Cardiac muscle cell (in vitro differentiated cells and primary cell): ENCODE measurements at places on chromosomes 2 and 18. TPM values are rescaled to one million over a fixed set of nuclear protein-coding genes. Genes with fewer than 3 reads are reported as not detected.

- no peaks in the 10 kb centered on the region for H3K27me3 ChIP-seq
- no peaks in the 10 kb centered on the region for H3K4me1 ChIP-seq
- H3K27ac ChIP-seq = no peak overlapping the region
Measured at GRCh38 chr2:52537588-52537987, 1230.0 kb upstream of the CHAC2 start.

GRCh38 chr2:64819361-64819760, 165.6 kb upstream of the SERTAD2 start:
- H3K36me3 ChIP-seq = no peaks in the 10 kb centered on the region
- no peak overlapping the region for H3K27ac ChIP-seq
- no peaks in the 10 kb centered on the region for H3K4me1 ChIP-seq
- no peaks in the 10 kb centered on the region for H3K27me3 ChIP-seq
- no peak for DNase-seq
- no peak overlapping the region for H3K4me3 ChIP-seq

DNA sequence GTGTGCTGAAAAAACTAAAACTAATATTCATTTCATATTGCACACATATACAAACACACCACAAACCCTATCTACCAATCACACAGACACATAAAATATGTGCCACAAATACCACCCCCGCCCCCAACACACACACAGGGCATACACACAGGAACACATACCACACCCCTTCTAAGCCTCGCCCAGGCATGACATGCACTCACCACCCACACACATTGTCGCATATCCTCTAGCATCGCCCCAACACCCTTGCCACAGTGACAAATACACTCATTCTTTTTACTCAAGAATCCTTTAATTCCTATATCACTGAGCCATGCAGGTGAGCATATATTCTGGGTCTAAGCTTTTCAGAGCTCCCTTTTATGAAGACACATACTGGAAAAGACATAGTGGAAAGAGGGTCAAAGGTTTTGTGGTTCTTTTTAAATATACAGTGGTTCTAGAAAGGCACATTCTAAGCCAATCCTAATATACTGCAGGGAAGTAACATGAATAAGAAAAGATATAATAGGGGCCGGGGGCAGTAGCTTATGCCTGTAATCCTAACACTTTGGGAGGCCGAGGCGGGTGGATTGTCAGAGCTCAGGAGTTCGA, 24.5 kb upstream of the LCLAT1 start:
- no peak overlapping the region for H3K4me3 ChIP-seq
- H3K36me3 ChIP-seq = no peaks in the 10 kb centered on the region
- peak overlapping the region; percentile 88 for H3K27ac ChIP-seq
- H3K4me1 ChIP-seq = peaks cover 32% of the 10 kb centered on the region
- peak; percentile 56 for DNase-seq

DNA sequence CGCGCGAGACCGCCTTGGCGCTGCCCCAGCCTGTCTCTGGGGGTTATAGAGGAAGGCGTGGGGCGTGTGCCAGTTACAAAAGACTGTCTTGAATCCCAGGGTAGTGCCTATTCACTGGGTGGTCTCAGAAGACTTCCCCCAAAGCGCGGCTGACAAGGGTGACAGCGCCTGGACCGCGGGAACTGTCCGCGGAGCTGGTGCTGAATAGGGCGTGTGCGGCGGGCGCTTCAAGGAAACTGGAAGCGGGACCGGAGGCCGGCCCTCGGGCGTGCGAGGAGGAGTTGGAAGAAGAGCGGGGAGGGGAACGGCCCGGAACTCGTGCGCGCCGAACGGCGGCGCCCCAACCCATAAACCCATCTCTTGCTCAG, 2.3 kb downstream of the EGR4 start:
- peaks cover 100% of the 10 kb centered on the region for H3K27me3 ChIP-seq
- H3K4me3 ChIP-seq = peak overlapping the region; percentile 4
- no peaks in the 10 kb centered on the region for H3K36me3 ChIP-seq

- peak overlapping the region; percentile 74 for H3K27ac ChIP-seq
- peak; percentile 93 for DNase-seq
- H3K4me1 ChIP-seq = peaks cover 19% of the 10 kb centered on the region
- no peaks in the 10 kb centered on the region for H3K27me3 ChIP-seq
- no peak overlapping the region for H3K4me3 ChIP-seq
Measured at GRCh38 chr2:168632709-168633121, 169.7 kb upstream of the NOSTRIN start.

GRCh38 chr2:231462729-231463465, 1.4 kb downstream of the NCL start:
- no peak for DNase-seq
- peaks cover 49% of the 10 kb centered on the region for H3K36me3 ChIP-seq
- H3K4me3 ChIP-seq = peak overlapping the region; percentile 61
- H3K27me3 ChIP-seq = no peaks in the 10 kb centered on the region
- H3K27ac ChIP-seq = no peak overlapping the region

- no peaks in the 10 kb centered on the region for H3K27me3 ChIP-seq
- peak overlapping the region; percentile 72 for H3K27ac ChIP-seq
- H3K4me3 ChIP-seq = no peak overlapping the region
- peaks cover 39% of the 10 kb centered on the region for H3K4me1 ChIP-seq
Measured at GRCh38 chr2:205768341-205768740, 86.0 kb downstream of the NRP2 start.

DNA sequence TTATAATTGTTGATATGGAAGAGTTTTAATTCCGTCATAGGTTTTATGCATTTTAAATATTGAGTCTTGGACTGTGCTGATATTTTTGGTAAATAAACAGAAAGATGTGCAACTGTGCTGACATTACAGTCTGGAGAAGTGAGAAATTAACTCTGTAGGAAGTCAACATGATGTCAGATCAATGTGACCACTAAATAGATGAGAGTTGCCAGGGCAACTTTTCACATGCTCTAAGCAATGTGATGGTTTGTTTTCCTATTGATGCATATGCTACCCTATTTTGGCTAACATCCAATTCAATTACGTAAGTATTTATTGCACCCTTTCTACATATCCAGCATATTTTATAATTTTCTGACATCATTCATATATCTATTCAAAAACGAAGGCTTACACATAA, 1109.3 kb downstream of the TSN start:
- no peak overlapping the region for H3K27ac ChIP-seq
- H3K4me1 ChIP-seq = no peaks in the 10 kb centered on the region
- no peaks in the 10 kb centered on the region for H3K36me3 ChIP-seq
- H3K4me3 ChIP-seq = no peak overlapping the region
- peak; percentile 23 for DNase-seq
- H3K27me3 ChIP-seq = no peaks in the 10 kb centered on the region

GRCh38 chr2:223873672-223874071, 36.3 kb upstream of the AP1S3 start:
- no peak for DNase-seq
- H3K36me3 ChIP-seq = peaks cover 19% of the 10 kb centered on the region
- no peaks in the 10 kb centered on the region for H3K27me3 ChIP-seq
- H3K4me3 ChIP-seq = no peak overlapping the region
- H3K4me1 ChIP-seq = no peaks in the 10 kb centered on the region

DNA sequence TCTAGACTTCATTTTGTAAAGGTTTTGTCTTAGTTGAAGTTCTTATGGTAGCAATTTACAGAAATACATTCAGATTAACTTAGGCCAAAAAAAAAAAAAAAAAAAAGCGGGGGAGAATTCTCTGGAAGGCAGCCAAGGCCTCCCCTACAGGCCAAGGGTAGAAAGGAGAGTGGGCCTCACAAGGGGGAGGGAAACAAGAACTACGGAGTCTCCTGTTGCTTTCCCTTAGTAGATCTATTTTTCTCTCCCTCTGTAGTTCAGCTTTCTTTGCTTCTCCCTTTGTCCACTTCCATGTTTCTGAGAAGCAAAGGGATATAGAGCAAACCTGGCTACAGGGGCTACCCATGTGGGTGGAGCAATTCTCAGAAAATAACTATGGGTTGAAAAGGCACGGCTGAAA, 2.4 kb upstream of the STK11IP start:
- H3K27me3 ChIP-seq = no peaks in the 10 kb centered on the region

- no peaks in the 10 kb centered on the region for H3K36me3 ChIP-seq
- peak; percentile 38 for DNase-seq
- peaks cover 18% of the 10 kb centered on the region for H3K4me1 ChIP-seq
Measured at GRCh38 chr2:72793798-72794440, 31.9 kb downstream of the EXOC6B start.

DNA sequence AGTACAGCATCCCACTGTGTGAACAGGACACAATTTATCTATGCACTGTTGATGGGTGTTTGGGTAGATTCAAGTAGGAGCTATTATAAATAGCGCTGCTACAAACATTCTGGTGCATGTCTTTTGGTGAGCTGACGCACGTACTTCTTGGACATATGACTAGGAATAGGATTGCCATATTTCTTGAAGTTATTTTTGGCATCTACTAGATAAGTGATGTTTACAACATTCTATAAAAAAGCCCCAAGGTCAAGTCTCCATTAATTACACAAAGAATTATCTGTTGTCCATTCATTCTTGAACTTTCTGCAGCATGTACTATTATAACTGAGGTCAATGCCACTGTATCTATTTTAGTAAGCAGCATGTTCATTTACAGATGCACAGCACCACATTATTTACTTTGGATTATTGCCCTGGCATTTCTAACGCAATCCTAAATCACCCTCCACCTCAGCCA, 225.5 kb upstream of the TMEM200C start:
- no peak overlapping the region for H3K4me3 ChIP-seq
- H3K4me1 ChIP-seq = peaks cover 17% of the 10 kb centered on the region
- H3K36me3 ChIP-seq = no peaks in the 10 kb centered on the region
- H3K27me3 ChIP-seq = no peaks in the 10 kb centered on the region
- H3K27ac ChIP-seq = peak overlapping the region; percentile 20
- DNase-seq = no peak

GRCh38 chr2:65583061-65583460, 150.7 kb upstream of the SPRED2 start:
- H3K27ac ChIP-seq = no peak overlapping the region
- no peaks in the 10 kb centered on the region for H3K36me3 ChIP-seq
- no peak overlapping the region for H3K4me3 ChIP-seq

GRCh38 chr18:41982942-41983660, 28.1 kb downstream of the PIK3C3 start:
- DNase-seq = no peak
- H3K4me1 ChIP-seq = peaks cover 13% of the 10 kb centered on the region
- no peaks in the 10 kb centered on the region for H3K27me3 ChIP-seq
- peaks cover 4% of the 10 kb centered on the region for H3K36me3 ChIP-seq

- H3K36me3 ChIP-seq = no peaks in the 10 kb centered on the region
- no peak overlapping the region for H3K4me3 ChIP-seq
- peaks cover 13% of the 10 kb centered on the region for H3K4me1 ChIP-seq
- no peak for DNase-seq
- no peaks in the 10 kb centered on the region for H3K27me3 ChIP-seq
Measured at GRCh38 chr2:235576337-235576910, 82.6 kb downstream of the AGAP1 start.

- H3K27me3 ChIP-seq = no peaks in the 10 kb centered on the region
- H3K36me3 ChIP-seq = no peaks in the 10 kb centered on the region
- H3K27ac ChIP-seq = no peak overlapping the region
- no peak overlapping the region for H3K4me3 ChIP-seq
- H3K4me1 ChIP-seq = no peaks in the 10 kb centered on the region
Measured at GRCh38 chr18:4063545-4063944, 391.6 kb downstream of the DLGAP1 start.

DNA sequence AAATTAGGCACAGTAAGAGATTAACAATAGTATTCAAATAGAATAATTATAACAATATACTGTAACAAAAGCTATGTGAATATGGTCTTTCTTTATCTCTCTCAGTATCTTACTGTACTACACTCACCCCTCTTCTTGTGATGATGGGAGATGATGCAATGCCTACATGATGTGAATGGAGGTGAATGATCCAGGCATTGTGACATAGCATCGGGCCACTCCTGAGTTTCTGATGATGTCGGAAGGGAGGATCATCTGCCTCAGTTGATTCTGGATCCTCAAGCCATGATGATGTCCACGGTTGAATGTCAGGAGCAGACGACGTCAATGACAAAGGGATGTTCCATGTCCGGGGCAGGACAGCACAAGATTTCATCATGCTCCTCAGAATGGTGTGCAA, 268.3 kb upstream of the MGAT5 start:
- H3K4me3 ChIP-seq = no peak overlapping the region
- H3K4me1 ChIP-seq = peaks cover 15% of the 10 kb centered on the region
- H3K36me3 ChIP-seq = no peaks in the 10 kb centered on the region
- no peak for DNase-seq
- peak overlapping the region; percentile 83 for H3K27ac ChIP-seq
- H3K27me3 ChIP-seq = no peaks in the 10 kb centered on the region

GRCh38 chr2:166972002-166972401, 83.7 kb downstream of the XIRP2 start:
- no peak overlapping the region for H3K4me3 ChIP-seq
- no peak for DNase-seq
- no peaks in the 10 kb centered on the region for H3K27me3 ChIP-seq
- no peak overlapping the region for H3K27ac ChIP-seq

GRCh38 chr18:46559946-46560670, 96.9 kb downstream of the LOXHD1 start:
- DNase-seq = no peak
- no peak overlapping the region for H3K27ac ChIP-seq
- H3K36me3 ChIP-seq = no peaks in the 10 kb centered on the region
- no peak overlapping the region for H3K4me3 ChIP-seq
- H3K4me1 ChIP-seq = no peaks in the 10 kb centered on the region
- H3K27me3 ChIP-seq = no peaks in the 10 kb centered on the region

DNA sequence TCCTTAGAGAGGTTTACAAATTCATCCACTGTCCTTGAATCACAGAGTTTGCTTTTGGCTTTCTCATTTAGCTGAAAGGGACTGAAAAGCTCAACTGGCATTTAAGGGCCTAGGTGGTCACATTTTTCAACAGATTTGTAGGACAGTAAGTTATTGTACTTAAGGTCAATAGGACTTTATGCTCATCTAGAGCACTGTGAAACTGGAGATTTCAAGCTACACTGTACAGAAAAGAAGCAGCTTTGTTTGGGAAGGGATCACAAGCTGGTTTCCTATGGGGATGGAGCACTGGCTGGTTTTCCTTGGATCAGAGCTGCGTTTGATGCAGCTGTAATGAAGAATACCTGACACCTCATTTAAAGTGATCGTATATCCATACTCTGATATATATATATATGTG, 482.7 kb downstream of the FBXO15 start:
- H3K27ac ChIP-seq = no peak overlapping the region
- no peak for DNase-seq
- H3K36me3 ChIP-seq = no peaks in the 10 kb centered on the region
- H3K4me1 ChIP-seq = no peaks in the 10 kb centered on the region

GRCh38 chr18:7537145-7537544, 30.0 kb upstream of the PTPRM start:
- no peak for DNase-seq
- no peaks in the 10 kb centered on the region for H3K27me3 ChIP-seq
- H3K36me3 ChIP-seq = no peaks in the 10 kb centered on the region
- no peaks in the 10 kb centered on the region for H3K4me1 ChIP-seq
- H3K27ac ChIP-seq = no peak overlapping the region
- no peak overlapping the region for H3K4me3 ChIP-seq

- H3K4me1 ChIP-seq = no peaks in the 10 kb centered on the region
- H3K36me3 ChIP-seq = no peaks in the 10 kb centered on the region
- H3K27me3 ChIP-seq = no peaks in the 10 kb centered on the region
- H3K4me3 ChIP-seq = no peak overlapping the region
Measured at GRCh38 chr2:98212092-98213000, 125.4 kb downstream of the VWA3B start.

CRYGD gene
- not detected in 2 replicates for total RNA-seq

CCT4 gene
- 123 and 125 TPM in 2 replicates for total RNA-seq

SPC25 gene
- 3.3 and 10.1 TPM in 2 replicates for total RNA-seq

CCDC121 gene
- 4.2 and 6.1 TPM in 2 replicates for total RNA-seq

ANKRD29 gene
- 0.14 and 0.77 TPM in 2 replicates for total RNA-seq

ALPG gene
- not detected in 2 replicates for total RNA-seq

TACR1 gene
- not detected in 2 replicates for total RNA-seq

SERPINB4 gene
- not detected in 2 replicates for total RNA-seq

LONRF2 gene
- total RNA-seq = 0.83 and 1.7 TPM in 2 replicates

SLC16A14 gene
- 1.7 and 7.5 TPM in 2 replicates for total RNA-seq

GALNT3 gene
- total RNA-seq = 0.21 and 0.39 TPM in 2 replicates

BUB1 gene
- total RNA-seq = 17.3 and 64.2 TPM in 2 replicates

KCNG2 gene
- not detected in 2 replicates for total RNA-seq

C2orf15 gene
- total RNA-seq = 2.3 and 2.4 TPM in 2 replicates
